ENCODE measurements at places on chromosomes 6 and 20.

DNA sequence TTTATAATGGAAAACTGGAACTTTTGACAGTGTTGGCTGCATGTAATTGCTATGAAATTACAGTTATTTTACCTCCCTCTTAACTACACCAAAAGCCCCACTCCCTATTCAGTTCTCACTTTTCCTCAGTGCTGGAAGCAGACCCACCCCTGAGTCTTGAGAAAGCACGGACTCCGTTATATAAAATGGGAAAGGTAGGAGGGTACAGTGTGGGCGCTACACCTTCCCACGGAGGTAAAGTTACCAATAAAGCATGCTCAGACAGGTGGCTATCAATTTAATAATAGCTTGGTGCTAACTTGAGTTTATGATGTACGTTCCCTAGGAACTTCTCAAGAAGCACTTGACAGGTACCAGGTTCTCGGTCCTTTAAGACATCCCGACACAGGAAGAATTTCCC lies 59.0 kb downstream of the CLIC5 start:
- no peak for DNase-seq

DNA sequence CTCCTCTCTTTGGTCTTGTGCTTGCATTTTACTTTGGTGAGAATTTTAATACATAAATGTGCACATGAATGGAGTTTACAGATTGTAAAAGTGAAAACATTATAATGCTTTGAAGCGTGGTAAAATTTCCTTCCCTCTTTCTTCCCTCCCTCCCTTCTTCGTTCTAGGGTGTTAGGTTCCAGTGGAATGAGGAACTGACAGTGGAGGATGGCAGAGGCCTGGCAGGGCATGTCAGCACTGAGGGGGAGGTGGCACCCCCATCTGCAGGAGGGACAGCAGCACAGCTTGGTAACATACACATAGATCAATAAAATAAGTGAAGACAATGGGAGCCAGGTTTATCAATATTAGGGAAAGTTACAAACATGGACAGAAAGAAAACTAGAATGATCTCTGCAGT lies 47.5 kb downstream of the RNASET2 start:
- DNase-seq = peak; percentile 22

DNA sequence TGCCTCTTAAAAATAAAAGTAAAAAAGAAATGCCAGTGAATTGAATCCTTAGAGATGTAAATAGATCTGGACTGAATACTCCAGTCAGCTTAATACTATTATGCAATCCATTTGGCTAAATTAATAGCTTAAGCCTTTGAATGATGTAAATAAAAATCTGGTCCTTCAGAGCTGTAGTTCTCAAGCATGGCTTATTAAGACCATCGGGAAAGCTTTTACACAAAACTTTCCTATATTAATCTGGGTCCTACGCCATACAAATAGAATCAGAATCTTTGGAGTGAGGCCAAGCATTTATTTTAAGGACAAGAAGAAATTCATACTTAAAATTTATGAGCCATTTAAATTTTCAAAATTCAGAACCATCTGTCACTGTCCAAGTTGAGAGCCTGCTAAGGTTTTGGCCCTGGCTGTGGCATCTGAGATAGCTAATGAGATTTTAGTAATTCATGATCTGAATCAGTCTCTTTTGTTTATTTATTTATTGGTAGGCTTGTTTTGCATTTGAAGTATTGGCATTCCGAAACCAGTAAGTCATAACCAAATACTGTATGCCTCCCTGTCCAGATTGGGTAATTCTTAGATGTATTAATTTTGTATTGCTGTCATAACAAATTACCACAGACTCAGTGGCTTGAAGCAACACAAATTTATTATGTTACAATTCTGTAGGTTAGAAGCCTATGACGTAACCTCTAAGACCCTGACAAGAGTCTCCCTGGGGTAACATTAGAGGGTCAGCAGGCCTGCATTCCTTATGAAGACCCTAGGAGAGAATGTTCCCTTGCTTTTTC lies 228.1 kb upstream of the RAB32 start:
- DNase-seq = no peak

- DNase-seq = no peak
These were observed 344.3 kb downstream of the PREX1 start for GRCh38 chr20:48483334-48484066.

- no peak for DNase-seq
These were observed 3.2 kb upstream of the NPBWR2 start for GRCh38 chr20:64110411-64111068.

- peak; percentile 83 for DNase-seq
These were observed 201.0 kb downstream of the UST start for GRCh38 chr6:148947621-148948444.

DNA sequence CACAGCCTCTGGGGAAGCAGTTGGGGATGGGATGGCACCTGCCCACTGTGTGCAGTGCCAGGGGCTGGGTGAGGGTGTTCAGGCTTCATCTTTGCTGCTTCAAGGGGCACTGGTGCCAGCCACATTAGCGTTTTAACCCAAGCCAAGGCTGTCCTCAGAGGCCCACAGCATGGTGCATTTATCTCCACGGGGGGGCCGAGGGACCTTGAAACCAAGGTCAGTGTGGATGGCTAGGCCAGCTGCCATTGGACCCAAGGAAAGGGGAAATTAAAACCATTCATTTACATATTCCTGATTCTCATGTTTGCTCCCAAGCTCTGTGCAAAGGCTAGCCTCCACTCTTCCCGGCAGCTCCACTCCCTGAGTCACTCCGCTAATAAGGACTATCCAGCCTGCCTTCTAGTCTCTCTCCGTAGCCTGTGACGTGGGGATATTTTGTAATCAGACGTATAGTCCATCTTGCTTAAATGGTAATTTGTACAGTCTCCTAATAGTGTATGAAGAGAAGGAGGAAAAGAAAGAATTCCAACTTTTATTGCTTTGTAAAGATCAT lies 197.1 kb downstream of the CDH4 start:
- no peak for DNase-seq

GRCh38 chr6:30711758-30712380 lies 5.2 kb downstream of the MDC1 start:
- DNase-seq = no peak

GRCh38 chr6:81451787-81452186 lies 300.7 kb downstream of the TENT5A start:
- no peak for DNase-seq

DNA sequence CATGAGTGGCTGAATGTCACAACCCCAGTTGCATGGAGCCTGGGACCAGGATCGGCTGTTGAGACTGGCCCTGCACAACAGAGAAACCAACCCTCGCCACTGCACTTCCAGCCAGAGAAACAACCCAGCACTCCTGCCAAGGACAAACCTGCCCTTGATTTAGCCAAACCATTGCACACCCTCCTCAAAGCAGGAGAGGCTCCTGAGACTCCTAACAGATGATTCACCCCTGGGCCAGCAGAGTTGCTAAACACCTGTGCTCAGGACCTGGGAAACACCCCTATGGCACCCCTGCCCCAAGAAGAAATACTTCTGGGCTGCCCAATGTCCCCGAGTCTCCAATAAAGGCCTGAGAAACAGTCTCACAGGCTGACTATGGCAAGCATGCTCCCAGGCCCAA lies 17.8 kb downstream of the WDR27 start:
- no peak for DNase-seq

DNA sequence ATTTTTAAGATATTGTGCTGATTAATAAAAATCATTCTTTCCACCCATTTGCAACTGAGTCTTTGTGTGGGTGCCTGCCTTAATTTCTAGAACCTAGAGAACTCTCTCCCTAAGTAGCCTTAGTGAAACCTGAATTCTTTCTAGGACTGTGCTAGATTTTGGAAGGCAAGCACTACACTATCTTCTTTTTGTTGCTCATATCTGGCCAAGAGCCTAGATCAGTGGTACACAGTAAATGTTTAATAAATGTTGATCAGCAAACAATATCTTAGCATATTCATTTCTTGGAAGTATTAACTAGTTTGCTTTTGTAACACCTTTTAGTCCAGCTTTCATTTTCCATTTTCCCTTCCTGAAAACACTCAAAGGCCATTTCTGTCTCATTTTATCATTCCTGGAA lies 108.5 kb upstream of the CARMIL1 start:
- DNase-seq = no peak

- DNase-seq = no peak
These were observed 684 bp downstream of the ZNFX1 start for GRCh38 chr20:49276961-49277785.

DNA sequence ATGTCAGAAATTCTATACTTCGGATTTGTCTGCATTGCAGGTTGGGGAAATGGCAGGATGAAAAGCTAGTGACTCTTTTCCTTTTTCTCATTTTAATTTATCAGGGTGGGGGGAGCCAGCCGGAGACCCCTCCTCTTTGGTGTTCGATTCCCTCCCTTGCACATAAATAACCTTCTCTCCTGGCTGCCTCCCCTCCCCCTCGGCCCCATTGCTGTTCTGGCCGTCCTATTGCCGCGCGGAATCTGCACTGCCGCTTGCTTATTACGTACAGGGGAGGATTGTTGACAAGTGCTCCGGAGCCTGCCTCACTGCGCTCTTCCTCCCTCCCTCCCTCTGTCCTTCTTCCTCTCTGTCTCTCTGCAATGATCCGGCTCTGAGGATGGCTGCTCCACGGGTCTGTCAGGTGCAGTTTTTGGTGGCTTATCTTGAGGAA lies 154.7 kb downstream of the JARID2 start:
- no peak for DNase-seq

DNA sequence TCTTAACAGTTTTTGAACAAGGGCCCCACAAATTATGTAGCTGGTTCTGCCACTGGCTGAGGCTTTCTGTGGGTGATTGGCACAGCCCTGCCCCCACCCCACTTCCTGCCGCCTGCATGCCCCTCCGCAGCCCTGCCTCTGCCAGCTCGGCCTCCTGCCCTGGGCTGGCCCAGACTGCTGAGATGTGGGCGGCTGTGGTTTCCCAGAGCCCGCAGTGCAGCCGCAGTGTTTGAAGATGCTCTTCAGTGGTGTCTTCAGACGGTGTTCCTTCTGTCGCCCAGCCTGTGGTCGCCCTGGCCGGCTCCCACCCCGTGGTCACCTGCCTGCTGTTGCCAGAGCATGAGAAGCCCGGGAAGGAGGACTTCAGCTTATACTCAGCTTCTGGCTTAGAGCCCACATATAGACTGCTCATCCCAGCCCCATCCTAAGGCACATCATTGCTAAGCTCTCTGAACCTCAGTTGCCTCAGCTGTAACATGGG lies 154.3 kb downstream of the VEGFA start:
- DNase-seq = peak; percentile 52

GRCh38 chr20:41138475-41139226 lies 1.3 kb downstream of the PLCG1 start:
- peak; percentile 31 for DNase-seq

GRCh38 chr20:46004889-46005473 lies 3.7 kb upstream of the MMP9 start:
- DNase-seq = peak; percentile 88

DNA sequence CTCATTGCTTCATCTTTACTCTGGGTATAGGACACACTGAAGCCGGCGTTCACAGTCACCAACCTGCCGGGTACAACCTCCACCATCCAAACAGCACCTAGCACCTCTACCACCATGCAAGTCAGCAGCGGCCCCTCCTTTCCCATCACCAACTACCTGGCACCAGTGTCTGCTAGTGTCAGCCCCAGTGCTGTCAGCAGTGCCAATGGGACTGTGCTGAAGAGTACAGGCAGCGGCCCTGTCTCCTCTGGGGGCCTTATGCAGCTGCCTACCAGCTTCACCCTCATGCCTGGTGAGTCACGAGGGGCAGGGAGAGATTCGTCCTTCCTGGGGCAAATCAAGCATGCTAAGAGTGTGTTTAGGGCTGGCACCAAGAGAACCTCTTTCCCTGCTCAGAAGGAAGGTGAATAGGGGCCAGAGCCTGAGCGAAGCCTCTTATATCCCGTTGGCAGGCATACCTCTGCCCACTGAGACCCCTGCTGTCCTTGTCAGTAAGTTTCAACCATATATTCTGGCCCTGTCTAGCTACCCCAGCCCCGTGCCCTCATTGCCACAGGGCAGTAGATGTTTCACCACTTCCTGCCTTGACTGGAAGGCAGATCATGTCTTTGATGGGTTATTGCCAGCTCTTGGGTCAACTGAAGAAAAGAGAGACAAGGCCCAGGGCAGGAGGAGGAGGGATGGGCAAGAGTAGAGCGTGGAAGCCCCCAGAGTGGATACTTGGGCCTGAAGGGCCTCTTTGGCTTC lies 4.8 kb downstream of the SRF start:
- DNase-seq = no peak

- no peak for DNase-seq
These were observed 222.0 kb downstream of the FUT9 start for GRCh38 chr6:96237638-96238347.

DNA sequence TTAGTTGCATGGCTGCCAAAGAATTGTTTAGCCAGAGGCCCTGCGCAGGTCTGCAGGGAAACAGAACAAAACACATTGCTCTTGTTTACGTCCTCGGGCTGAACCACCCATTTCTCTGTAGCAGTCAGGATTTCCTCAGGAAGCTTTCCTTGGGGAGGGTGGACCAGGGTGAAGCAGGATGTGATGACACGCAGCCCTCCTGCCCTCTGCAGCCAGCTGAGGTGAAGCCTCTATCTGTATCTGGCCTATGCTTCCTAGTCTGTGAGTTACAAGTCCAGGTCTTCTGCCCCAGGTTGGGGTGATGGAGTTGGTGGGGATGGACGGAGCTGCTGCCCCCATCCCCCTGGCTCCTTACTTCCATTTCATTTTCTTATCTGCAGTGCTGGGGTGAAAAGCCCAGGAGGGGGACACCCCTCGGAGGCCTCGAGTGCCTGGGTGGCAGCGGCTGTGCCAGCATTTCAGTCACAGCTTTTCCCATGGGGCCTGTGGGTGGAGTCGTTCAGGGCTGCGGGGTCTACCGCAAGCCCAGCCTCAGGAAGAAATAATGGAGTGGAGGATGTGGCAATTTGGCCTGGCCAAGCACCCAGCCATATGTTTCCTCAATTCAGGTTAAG lies 24.9 kb downstream of the SASH1 start:
- peak; percentile 31 for DNase-seq

DNA sequence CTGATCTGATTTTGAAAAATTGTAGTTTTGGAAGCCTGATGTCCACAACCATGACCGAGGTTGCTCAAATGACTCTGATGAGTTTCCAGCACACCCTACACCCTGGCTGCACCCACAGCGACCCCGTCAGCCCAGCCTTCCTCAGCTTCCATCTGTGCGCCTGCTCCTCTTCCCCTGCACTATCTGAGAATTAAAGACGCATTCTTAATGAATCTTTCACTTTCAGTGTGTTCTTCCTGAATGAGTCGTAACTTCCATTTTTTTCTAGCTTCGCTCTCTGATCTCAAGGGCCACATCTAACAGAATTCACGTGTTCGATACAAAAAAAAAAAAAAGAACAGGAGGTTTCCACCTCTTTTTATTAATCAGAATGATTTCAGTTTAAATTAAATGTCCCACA lies 21.3 kb upstream of the RREB1 start:
- no peak for DNase-seq

DNA sequence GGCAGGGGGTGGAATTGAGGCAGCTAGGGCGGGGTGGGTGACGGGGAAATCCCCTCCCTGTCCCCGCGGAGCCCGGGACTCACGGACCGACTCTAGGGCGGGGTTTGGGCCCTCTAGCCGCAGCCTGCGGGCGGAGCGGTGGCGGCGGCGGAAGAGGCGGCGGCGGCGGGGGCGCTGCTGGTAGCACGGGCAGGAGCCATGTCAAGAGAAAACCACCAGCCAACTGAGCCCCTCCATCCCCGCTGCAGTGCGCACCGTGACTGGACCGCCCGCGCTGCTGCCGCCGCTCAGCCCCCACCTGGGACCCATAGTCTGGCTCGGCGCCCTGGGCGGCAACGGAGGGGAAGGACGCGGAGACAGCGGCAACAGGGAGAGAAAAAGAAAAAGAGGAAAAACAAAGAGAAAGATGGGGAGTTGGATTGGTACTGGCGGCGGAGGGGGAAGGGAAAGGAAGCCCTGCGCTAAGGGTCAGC lies 1.2 kb upstream of the C6orf62 start:
- DNase-seq = no peak

GRCh38 chr20:44742304-44743079 lies 3.2 kb upstream of the KCNK15 start:
- no peak for DNase-seq

- no peak for DNase-seq
These were observed 561.3 kb upstream of the JAG1 start for GRCh38 chr20:11235058-11235457.
